T-cell (primary cell): ENCODE measurements at places on chromosomes 6 and 20. TPM values are rescaled to one million over a fixed set of nuclear protein-coding genes. Genes with fewer than 3 reads are reported as not detected.

Gene WFDC12
- not detected for total RNA-seq

Gene PPP2R5D
- total RNA-seq: 27.8 TPM

Gene ZC2HC1B
- total RNA-seq: not detected

GRCh38 chr6:5525209-5525608 lies 263.9 kb downstream of the FARS2 start:
- no peak for DNase-seq

- no peak for DNase-seq
Measured at GRCh38 chr20:48614593-48615274, 213.1 kb downstream of the PREX1 start.

GRCh38 chr6:119493980-119494379 lies 144.4 kb upstream of the MAN1A1 start:
- no peak for DNase-seq
